ENCODE measurements at places on chromosomes 2 and 18.
A peak's percentile ranks its signal among the peaks of the same experiment; 100 is the strongest.

GRCh38 chr2:3539836-3540235, 18.3 kb downstream of the RNASEH1 start:
- DNase-seq = no peak

- DNase-seq = no peak
These were observed 39.6 kb downstream of the FTCDNL1 start for GRCh38 chr2:199811346-199811745.

DNA sequence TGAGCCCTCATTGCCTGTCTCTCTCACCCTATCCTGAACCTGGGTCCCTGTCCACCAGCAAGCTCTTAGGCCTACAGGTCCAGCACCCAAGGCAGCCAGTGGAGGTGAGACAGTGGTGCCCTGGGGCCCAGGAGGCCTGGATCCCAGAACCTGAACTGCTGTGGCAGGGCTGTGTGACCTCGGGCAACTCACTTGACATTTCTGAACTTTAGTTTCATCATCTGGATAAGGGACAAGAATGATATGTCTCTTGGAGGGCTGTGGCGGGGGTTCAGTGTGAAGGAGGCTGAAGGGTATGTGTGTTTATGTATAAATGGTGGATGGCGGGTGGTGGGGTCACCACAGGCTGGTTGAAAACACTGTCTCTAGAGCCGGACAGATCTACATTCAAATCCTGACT, 10.9 kb downstream of the CIB4 start:
- no peak for DNase-seq

- DNase-seq = no peak
These were observed 297.4 kb upstream of the GCFC2 start for GRCh38 chr2:76008001-76008702.

DNA sequence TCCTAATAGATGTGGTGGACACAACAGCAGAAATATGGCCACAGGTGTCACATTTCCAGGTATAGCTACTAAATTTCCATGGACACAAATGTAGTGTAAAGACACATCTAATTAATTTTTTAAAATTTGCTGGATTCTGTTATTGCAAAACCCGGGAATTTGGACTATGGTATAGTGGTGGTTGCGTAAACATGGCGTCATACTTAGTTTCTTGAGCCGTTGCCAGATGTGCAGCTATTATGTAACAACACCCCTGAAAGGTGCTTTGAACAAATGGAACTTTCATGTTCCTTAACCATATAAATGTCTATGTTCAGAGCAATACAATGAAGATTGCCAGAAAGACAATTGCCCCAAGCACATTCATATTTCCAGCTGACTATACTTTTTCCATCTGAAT, 85.9 kb downstream of the HRH4 start:
- DNase-seq = no peak

DNA sequence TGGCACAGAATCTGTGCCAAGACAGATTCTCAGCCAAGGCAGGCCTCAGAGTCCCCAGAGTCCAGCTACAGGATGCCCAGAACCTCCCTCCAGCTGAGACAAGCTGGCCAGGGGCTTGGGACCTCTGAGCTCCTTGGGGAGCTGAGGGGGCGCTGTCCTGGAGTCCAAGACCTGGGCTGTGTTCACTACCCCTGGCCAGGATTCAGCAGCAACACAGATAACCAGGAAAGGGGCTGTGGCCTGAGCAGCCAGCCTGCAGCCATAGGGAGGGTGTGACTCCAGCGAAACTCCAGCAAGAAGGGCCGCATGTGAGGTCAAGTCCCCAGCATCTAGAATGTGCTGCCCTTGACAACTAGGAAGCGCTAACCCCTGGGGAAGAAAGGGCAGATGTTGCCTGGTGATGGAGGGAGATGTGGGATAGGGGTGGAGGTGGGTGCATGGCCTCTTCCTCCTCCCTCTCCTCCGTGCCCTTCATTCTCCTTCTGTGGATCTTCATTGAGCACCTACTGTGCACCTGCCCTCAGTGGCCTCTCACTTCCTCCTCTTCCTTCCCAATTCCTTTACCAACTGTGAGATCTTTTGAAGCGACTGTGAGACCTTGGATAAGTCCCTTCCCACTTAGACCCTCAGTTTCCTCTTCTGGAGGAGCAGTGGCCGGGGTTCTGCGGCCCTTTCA, 7.7 kb upstream of the ARID5A start:
- no peak for DNase-seq

- no peak for DNase-seq
These were observed 30.0 kb upstream of the SLC3A1 start for GRCh38 chr2:44245083-44245861.

GRCh38 chr18:2845172-2845571, 1.6 kb upstream of the EMILIN2 start:
- no peak for DNase-seq

- DNase-seq = no peak
These were observed 46.5 kb upstream of the SULT1C3 start for GRCh38 chr2:108193251-108193650.

- DNase-seq = no peak
These were observed 192.2 kb upstream of the FBXO11 start for GRCh38 chr2:48098539-48098938.

- DNase-seq = no peak
These were observed 65.8 kb downstream of the EMILIN2 start for GRCh38 chr18:2912357-2913299.

GRCh38 chr18:62938487-62938886, 223.1 kb downstream of the PHLPP1 start:
- DNase-seq = no peak

DNA sequence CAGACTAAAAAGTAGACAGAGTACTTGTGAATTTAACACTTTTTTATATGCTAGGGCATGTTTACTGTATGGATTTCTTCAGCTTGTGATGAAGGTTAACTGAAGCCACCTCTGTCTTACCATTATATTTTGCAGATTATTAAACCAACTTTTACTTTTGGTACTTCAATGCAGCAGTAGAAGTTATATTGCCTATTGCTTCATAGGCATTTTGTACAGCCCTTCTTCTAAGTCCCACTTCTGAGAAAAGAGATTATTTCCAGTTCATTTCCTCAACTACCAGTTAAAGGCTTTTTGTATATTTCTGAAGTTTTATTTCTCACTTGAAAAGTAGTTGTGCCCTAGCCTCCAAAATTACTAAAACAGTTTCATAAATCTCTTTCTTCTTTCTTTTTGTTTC, 256.4 kb upstream of the FBXO11 start:
- no peak for DNase-seq

DNA sequence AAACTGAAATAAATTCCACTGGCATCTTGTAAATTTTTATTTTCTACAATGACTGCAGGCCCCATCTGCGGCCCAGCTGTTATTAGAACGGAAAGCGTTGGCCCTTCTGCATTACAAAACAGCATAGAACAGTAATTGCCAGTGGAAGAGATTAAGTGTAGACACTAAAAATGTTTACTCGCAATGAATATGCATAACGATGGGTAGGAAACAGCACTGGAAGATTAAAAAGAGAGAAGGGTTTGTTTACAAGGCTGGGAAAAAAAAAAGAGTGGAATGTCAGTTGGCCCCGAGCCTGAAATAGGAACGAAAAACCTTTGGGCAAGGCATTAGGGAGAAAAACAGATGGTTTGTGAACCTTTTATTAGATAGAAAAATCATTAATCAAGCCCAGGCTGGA, 275.9 kb upstream of the TCF4 start:
- DNase-seq = no peak

GRCh38 chr2:67702937-67703336, 305.8 kb downstream of the ETAA1 start:
- DNase-seq = no peak

DNA sequence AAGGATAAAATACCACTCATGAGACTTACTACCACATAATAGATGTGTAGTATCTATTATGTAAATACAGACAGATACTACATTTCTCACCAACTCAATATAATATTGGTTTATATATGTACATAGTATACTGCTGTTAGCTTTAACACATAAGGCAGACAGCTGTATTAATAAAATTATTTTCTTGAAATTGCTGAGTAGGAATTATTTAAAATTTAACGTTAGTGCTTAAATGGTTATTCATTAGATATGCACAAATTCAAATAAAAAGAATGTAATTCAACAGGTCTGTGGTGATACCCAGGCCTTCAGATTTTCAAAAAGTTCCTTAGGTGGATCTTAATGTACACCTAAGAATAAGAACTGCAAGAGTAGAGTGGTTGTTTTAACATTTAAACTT, 59.0 kb downstream of the PRPF40A start:
- no peak for DNase-seq

GRCh38 chr2:7400628-7401027, 483.4 kb downstream of the RNF144A start:
- DNase-seq = no peak

DNA sequence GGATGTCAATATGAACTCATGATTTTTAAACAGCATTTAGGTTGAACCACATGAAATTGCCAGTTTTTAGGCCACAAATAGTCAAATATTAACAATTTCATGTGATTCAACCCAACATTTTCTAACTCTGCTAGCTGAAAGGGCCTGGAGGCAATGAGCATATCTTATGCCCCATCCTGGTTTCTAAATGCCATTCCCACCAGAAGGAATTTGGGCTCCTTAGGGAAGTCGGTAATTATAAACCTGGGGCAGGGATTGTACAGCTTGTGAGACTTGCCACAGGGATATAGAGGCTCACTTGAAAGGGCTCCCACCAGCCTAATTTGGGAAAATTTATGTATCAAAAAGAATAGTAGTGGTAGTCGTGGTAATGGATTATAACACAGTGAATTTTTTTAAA, 178.4 kb upstream of the ALPP start:
- DNase-seq = no peak

GRCh38 chr18:34623557-34623956, 86.5 kb upstream of the DTNA start:
- no peak for DNase-seq

DNA sequence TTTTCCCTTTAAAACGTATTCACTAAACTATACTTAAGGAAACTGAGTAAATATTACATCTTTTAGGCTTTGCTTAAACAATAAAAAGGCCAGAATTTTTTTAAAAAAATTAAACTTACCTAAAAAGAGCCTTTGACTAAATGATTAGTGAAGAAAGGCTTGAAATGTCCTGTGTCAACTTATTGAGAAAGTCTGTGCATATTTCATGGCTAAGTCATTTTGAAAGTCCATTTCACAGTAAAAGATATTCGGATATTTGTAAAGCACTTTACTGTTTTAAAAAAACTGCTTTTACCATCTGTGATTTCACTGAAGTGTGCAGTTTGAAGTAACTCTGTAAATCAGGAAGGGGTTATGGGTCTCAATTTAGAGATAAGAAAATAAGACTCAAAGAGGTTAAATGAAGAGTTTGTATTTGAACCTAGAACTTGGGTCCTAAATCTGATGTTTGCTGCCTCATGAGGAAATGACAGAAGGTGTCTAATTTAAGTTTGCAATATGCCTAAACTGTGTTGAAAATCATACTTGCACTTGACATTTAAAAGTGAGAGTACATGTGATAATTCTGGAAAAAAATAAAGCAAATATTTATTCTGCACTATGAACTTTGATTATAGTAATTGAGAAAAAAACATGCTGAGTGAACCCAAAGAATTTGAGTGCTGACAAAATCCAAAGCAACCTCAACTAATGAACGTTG, 50.5 kb downstream of the RAB27B start:
- no peak for DNase-seq

GRCh38 chr2:75224636-75225094, 25.3 kb upstream of the TACR1 start:
- no peak for DNase-seq

GRCh38 chr2:54830546-54830945, 107.1 kb downstream of the EML6 start:
- no peak for DNase-seq

DNA sequence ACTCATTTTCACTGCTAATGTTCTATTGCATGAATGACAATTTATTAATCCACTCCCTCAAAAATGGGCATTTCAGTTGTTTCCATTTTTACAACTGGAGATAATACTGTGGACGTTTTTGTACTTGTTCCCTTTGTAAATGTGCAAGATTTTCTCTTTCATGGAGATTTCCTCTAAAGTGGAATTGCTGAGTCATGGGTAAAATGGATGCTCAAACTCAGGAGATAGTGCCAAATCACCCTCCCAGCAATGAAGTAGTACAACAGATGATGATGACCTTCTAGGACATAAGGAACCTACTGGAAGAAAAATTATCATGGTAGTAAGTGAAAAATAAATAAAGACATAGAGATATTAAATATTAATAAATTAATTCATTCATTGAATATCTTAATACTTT, 460.8 kb upstream of the CHST9 start:
- DNase-seq = no peak

- DNase-seq = no peak
These were observed 51.3 kb downstream of the ZNF516 start for GRCh38 chr18:76443519-76444445.

DNA sequence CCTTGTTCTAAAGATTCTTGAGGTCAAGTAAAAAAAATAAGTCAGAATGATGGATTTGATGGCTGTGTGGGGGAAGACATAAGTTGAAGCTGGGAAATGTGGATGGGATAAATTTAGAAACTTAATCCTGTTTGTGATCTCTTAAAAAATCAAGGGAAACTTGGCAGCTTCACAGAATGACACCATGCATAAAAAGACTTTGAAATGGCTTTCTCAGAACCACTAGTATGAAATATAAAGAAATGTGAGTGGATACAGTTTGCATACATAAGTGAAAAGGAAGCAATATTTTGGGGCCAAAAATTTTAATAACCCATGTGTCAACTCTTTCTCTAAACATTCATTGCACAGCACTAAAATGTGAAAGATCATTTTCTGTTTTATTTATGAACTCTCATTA, 21.7 kb downstream of the CDH19 start:
- DNase-seq = no peak

- DNase-seq = no peak
These were observed 74.9 kb upstream of the AGAP1 start for GRCh38 chr2:235418918-235419317.

GRCh38 chr2:69995511-69995910, 34.1 kb upstream of the ASPRV1 start:
- peak; percentile 22 for DNase-seq

DNA sequence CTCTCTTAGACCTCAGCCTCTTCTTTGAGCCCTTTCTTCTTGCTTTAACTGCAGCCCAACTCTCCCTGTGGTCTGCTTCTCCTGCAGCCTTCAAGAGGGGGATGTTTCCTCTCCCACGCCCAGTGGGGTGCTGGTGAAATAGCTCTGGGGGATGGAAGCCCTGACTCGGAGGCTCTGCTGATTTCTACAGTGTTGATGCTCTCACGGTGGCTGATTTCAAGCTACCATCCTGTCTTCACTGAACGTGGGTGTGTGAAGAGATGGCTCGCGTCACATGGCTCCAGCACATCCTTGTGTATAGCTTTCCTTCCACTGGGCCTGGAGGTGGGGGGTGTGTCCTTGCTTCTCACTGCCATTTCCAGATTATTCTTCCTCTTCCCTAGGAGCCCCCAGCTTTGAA, 20.0 kb downstream of the MPP4 start:
- no peak for DNase-seq

GRCh38 chr2:56199492-56199891, 15.7 kb downstream of the CCDC85A start:
- DNase-seq = no peak

- DNase-seq = no peak
These were observed 60.5 kb upstream of the PELI1 start for GRCh38 chr2:64204703-64205102.

GRCh38 chr2:236157366-236157765, 10.8 kb downstream of the GBX2 start:
- DNase-seq = no peak

- no peak for DNase-seq
These were observed 62.5 kb downstream of the GNAL start for GRCh38 chr18:11751341-11752115.

GRCh38 chr18:10515456-10515855, 10.4 kb upstream of the NAPG start:
- DNase-seq = no peak
